ENCODE measurements at places on chromosomes 1 and 21.

GRCh38 chr1:216621536-216621935 is 101.7 kb downstream of the ESRRG start:
- no peak for DNase-seq

GRCh38 chr1:241605146-241605805 is 34.9 kb downstream of the CHML start:
- no peak for DNase-seq

- DNase-seq = no peak
Measured at GRCh38 chr1:63693944-63694571, 79.8 kb upstream of the ROR1 start.

DNA sequence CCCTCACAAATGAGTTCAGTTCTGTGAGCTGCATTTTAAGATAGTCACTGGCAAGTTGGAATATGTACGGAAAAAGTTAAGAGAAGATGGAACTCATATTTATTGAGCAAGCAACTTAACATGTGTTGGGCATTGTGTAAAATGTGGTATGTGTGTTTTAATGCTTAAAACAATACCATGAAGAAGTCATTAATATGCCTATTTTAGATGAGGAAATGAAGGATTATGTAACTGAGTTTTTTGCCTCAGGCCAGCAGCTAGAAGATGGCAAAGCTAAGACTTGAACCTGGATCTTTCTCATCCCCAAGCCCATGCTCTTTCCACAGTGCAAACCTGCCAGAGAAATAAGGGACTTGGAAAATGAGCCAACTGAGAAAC is 48.9 kb downstream of the SPATA46 start:
- no peak for DNase-seq

DNA sequence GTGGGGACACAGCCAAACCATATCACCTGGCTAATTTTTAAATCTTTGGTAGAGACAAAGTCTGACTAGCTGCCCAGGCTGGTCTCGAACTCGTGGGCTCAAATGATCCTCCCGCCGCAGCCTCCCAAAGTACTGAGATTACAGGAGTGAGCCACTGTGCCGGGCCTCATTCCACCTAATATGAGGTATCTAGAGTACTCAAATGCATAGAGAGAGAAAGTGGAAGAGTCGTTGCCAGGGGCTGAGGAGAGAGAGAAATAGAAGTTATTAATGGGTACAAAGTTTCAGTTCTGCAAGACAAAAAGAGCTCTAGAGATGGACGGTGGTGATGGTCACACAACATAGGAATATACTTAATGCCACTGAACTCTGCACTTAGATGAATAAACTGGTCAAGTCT is 119.6 kb downstream of the TOMM20 start:
- DNase-seq = no peak

- no peak for DNase-seq
Measured at GRCh38 chr1:15296585-15297321, 49.7 kb downstream of the FHAD1 start.

- DNase-seq = no peak
Measured at GRCh38 chr1:71964188-71964587, 318.2 kb downstream of the NEGR1 start.

DNA sequence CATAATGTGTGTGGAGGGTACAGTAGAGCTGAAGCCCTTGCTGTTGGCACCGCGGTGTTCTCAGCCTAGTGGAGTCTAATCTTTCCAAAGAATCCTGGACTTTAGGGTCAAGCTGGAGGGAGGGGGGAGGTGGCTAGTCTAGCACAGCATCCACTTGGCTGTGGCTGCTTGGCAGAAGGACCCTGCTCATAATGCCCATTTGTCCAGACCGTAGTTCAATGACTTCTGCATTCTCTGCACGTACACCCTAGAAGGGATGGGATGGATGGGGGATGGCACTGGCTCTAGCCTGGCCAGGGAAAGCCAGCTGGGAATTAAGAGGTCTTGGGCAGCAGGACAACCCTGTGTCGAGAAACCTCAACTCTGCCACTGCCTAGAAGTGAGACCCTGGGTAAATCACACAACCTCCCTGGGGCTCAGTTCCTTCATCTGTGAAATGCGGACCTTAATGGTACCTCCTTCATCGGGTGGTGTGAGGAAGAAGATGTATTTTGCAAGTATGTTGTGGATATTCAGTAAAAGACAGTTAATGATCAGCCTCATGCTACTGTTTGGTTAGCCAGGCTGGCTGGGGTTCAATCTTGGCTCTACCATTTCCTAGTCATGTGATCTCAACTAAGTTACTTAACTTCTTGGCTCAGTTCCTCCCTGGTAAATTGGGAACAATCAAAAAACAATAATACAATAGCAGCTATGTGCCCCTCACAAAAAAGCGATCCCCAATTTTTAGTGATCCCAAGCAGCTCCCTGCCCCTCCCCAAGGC is 27.2 kb upstream of the CLIC4 start:
- DNase-seq = no peak

GRCh38 chr1:93678491-93678890 is 3.1 kb downstream of the BCAR3 start:
- DNase-seq = no peak

DNA sequence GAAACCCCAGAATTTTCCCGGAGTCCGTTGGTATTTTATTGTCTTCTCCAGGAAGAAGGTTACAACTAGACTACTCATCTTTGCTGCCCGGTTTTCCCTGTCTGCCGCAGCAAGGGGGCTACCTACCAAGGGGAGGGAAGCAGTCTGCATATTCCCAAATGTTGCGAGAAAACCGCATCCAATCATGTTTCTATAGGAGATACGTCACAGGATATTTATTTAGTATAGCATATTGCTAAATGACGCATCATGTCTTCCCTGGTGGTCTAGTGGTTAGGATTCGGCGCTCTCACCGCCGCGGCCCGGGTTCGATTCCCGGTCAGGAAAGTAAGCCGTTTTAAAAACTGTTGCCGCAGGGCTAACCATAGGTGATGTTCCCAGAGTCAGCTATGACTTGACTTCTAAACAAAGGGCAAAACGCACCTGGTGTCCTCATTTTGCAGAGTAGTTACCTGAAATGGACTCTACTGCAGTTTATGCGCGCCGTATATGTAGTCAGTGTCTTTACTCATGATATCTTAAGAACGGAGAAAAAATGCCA is 15.2 kb upstream of the ZNF692 start:
- peak; percentile 92 for DNase-seq

GRCh38 chr1:200683298-200683697 is 13.6 kb upstream of the DDX59 start:
- no peak for DNase-seq

DNA sequence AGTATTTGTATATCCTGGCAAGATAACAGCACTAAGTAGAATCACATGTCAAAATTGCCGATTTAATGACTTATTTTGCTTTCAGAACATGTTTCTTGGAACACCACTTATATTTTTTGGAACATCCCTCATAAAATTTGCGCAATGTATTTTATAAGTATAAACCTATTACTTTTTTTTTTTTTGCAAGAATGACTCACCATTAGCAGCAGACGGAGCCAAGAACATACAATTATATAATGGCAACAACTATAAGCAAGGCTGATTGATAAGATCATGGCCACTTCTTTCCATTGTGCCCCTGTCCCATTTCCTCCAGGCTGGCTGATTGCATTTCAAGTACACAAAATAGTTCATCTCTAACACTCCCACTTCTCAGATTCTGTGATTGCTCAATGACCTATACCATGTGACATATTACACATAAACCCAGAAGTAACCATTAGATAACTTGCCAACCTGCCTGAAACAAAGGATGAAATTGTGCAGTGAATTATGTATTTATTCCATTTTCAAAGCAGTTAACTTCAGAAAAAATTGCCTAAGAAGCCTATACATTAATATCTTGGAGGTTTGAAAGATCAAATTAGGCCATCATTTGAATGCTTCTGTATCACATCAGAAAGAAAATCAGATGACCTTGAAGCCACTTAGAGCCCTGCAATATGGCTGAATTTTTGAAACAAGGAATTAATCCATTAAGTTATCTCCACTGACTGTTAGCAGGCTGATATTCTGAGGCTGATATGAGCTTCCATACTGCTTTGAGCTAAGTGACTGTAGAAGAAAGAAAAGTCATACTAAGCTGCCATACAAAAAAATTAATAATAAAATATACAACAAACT is 77.8 kb upstream of the PRMT6 start:
- DNase-seq = no peak

DNA sequence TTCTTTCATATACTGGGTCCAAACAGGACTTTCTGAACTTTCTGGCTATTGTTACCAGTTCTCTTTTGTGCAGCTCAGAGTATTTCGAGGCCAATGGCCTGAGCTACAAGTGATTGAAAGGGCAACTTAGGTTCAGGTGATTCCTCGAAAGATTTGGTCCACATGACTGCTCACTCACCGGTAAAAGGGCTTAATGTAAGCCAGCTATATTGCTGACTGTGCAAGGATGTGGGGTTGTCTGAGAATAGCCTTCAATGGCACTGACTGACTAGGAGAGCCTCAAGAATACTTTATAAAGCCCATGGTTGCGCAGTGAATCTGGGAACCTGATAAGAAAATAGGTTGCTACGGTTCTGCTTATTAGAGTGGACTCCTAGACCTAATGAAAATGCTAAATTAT is 269.0 kb downstream of the SEC16B start:
- DNase-seq = no peak

DNA sequence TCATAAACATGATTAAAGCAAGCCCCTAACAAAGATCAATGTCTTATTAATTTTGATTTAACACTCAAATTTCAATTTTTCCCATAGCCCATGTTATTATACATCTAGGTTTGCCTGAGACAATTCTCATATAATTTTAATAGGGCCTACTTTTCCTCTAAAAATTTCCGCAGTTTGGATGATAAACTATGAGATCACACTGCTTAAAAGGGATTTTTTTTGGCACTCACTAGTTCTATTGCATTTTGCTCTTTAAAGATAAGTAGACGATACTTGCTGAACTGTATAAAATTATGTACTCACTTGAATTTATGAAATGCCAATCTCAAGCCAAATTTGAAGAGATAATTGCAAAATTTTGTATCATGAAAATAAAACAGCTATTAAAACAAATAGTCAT is 480.4 kb upstream of the ZRANB2 start:
- no peak for DNase-seq

DNA sequence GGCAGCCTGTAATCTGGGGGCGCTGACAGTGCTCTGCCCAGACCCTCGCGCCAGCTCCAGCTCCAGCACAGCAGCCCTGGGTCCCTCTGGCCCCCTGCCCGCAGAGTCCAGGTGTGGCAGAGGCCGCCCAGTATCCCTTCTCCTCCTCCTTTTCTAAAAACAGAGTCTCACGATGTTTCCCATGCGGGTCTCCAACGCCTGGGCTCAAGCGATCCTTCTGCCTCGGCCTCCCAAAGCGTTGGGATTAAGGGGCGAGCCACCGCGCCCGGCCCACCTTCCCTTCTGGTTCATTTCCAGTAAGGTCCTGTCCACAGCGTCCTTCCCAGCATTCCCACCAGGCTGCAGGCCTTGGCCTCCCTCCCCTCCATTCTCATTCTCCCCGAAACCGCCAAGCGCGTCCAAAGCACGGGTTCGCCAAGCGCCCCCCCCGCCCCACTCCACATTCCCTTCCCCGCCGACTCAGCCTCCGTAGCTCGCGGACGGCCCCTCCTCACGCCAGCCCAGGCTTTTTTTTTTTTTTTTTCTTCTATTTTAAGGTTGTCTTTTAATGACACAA is 2.0 kb upstream of the PCBP3 start:
- DNase-seq = peak; percentile 34

DNA sequence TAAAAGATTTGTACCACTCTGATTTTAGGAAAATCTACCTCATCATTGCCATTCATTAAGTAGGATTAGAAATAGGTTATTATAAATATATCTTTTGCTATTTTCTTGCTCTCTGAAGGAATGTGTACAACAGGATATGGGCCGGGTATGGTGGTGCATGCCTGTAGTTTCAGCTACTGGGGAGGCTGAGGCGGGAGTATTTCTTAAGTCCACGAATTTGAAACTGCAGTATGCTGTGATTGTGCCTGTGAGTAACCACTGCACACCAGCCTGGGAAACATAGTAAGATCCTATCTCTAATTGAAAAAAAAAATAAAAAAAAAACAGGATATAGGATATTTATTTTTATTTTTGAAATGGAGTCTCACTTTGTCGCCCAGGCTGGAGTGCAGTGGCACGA is 50.0 kb downstream of the CLIC4 start:
- DNase-seq = no peak

DNA sequence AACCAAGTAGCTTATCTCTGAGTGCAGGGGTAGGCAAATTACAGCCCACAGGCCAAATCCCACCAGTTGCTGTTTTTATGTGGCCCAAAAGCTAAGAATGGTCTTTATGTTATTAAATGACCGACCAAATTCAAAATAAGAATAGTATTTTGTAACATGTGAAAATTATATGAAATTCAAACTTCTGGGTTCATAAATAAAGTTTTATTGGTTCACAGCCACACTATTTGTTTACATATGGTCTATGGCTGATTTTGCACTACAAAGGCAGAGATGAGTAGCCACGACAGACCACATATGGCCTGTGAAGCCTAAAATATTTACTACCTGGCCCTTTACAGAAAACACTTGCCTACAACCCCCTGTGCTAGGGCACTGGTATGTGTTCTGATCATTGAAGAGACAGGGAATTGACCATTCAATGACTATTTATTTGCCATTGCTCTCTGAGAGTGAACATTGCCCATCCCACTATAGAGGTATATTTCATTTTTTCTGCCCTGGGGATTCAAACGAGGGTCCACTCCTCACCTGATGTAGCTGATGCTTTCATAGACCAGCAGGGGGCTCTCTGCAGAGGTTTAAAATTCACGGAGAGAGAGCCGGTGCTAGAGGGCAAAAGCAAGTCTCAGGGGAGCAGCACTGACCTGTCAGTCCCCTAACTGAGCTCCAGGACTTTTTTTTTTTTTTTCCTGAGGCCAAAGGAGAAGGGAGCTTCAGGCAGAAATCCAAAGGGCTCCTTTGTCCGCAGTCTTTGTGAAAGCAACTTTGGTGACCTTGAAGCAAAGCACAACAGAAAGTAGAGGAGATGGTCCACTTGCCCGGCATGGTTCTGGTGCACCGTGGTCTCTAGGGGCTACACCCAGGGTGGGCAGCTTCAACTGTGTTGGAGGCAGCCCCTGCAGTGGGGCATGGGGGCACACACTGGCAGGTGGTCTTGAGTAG is 7.3 kb upstream of the GNL2 start:
- DNase-seq = no peak

GRCh38 chr1:10280439-10281350 is 70.3 kb downstream of the KIF1B start:
- no peak for DNase-seq

DNA sequence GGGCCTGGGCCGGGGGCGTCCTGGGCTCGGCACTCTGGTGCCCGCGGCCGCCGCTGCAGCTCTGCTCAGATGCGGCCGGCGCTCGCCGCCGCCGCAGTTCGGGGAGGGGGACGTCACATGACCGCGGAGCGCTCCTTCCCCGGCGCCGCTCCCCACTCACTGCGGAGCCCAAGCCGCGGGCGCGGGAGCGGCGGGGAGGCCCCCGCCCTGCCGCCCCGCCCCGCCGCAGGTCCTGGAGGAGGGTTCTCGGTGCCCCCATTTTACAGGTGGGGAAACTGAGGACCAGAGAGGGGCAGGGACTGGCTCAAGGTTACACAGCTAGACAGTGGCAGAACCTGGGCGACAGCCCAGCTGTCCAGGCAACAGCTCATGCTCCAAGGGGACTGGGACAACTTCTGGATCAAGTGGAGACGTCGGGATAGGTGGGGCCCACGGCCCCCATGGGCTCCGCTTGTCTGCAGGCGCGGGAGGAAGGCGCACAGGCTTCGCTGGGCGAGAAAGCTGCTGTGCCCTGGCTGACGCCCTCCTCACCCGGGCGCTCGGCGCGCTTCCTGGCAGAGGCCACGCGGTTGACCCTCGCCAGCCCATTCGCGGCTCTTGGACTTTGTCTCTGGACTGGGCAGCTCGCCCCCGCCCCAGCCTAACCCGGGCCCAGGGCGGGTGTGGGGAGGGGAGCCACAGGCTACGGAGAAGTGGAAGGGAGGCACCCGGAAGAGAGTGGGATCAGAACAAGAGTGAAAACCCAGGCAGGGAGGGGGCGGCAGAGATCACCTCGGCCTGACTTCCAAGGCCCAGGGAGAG is at the start of gene RAP1GAP:
RAP1GAP (minus strand) TSS at position 100 of the 801 bp plus-strand sequence. CDS start 49,325 bp downstream, outside the sequence.
- DNase-seq = peak; percentile 40
